Skeletal muscle cell (primary cell): ENCODE measurements at places on chromosomes 5 and 9.

GRCh38 chr9:91415290-91415689 is 8.3 kb downstream of the NFIL3 start:
- DNase-seq: no peak

GRCh38 chr9:86434039-86434726 is 80.0 kb upstream of the TUT7 start:
- DNase-seq: peak; percentile 67

DNA sequence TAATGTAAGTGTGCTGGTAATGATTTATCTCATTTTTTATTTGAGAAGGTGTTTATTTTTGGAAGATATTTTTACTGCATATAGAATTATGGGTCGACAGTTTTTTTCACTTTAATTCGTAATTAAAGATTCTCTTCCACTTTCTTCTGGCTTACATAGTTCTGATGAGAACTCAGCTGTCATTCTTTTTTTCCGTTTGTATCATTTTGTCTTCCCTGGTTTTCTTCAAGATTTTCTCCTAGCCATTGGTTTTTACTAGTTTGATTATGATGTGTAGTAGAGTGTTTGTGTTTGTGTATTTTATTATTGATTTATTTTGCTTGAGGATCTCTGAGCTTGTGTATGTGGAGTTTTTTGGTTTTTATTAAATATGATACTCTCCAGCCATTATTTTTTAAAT is 21.7 kb downstream of the SLF1 start:
- no peak for DNase-seq

GRCh38 chr5:158559066-158559465 is 540.6 kb downstream of the EBF1 start:
- DNase-seq: no peak

DNA sequence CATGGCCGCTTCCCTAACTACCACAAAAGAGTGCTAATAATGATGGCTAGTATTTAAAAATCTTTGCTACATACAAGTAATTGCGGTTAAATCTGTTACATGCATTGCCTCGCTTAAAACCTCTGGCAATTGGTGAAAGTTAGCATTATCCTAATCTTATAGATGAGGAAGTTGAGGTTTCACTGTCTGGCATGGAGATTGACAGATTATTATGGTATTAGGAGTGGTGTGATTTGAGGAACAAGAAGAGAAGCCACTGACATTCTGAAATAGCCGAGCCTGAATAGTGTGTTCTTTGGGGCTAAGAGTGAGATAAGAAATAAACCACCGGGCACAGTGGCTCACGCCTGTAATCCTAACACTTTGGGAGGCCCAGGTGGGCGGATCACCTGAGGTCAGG is 45.3 kb upstream of the DPYSL3 start:
- DNase-seq: no peak

DNA sequence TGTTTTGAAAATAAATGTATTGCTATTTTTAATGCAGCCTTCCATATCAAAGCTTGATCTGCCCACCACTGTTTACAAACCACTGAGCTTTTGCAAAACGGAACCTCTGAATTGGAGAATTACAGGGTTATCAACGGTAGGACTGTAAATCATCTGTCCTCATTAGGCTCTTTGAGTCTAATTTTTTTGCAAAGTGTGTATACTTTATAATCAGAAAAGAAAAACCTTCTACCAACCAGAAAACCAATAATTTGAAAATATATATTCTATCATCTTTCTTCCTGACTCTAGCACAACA is 6.8 kb upstream of the SLC2A8 start:
- DNase-seq: no peak
